Left cardiac atrium (tissue), 4 donors: ENCODE measurements at places on chromosomes 7 and 10. TPM values are rescaled to one million over a fixed set of nuclear protein-coding genes. Genes with fewer than 3 reads are reported as not detected.

- peak; percentile 74 for DNase-seq
Observed at GRCh38 chr10:87093632-87094372, 841 bp downstream of the GLUD1 start.

Gene MRPS33
- total RNA-seq, result 78.4 TPM

DNA sequence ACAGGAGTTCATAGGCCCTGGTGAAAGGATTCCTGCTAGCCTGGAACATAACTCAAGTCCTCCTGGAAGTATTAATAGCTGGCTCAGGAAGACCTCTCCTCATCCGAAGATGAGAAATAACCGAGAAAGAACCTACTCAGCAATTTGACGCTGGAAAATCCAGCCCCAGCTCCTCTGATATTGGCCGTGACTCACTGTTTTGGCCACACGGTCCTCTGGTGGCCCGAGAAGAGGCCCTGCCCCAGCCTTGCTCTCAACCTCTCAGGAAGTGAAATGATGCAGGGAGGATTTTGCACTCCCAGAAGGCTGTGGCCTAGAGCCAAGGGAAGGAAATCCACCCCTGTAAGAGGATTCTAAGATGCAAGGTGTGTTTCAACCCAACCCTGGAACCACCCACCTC is 121.6 kb downstream of the MTPAP start:
- DNase-seq, result peak; percentile 60

Gene GPR15LG
- total RNA-seq, result not detected

GRCh38 chr10:131402771-131403650 is 91.5 kb upstream of the TCERG1L start:
- DNase-seq, result no peak

- DNase-seq, result peak; percentile 72
Observed at GRCh38 chr7:37916673-37917660, at the start of gene SFRP4. TSS of gene SFRP4 (minus strand) at chr7:37916817. CDS start at chr7:37916537, 280 bp downstream.

- DNase-seq, result no peak
Observed at GRCh38 chr10:12041766-12042408, 722 bp downstream of the UPF2 start.

DNA sequence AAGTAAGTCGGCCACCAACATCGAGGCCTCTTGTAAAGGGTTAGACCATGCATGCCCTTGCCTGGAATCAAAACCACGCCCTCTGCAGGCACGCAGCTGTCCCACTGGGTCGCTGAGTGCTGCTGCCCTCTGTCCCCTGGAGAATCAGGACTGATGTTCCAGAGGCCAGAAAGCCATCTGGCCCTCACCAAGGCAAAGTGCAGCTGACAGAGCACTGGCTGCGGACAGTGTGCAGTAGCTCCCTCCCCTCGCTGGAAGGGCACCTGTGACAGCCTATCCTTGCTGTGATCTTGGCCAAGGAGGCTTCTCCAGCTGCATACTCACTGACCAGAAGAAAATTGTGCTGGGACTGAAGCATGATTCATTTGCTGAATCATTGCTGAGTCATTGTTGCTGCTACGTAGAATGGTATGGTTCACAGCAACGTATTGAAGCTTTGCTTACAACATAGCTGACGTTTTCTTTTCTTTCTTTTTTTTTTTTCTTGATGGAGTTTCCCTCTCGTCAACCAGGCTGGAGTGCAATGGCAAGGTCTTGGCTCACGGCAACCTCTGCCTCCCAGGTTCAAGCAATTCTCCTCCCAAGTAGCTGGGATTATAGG is 30.4 kb downstream of the DDC start:
- DNase-seq, result no peak

- no peak for DNase-seq
Observed at GRCh38 chr10:34074051-34074450, 739.6 kb upstream of the NRP1 start.

Gene TUBAL3
- 0.21 TPM for total RNA-seq

DNA sequence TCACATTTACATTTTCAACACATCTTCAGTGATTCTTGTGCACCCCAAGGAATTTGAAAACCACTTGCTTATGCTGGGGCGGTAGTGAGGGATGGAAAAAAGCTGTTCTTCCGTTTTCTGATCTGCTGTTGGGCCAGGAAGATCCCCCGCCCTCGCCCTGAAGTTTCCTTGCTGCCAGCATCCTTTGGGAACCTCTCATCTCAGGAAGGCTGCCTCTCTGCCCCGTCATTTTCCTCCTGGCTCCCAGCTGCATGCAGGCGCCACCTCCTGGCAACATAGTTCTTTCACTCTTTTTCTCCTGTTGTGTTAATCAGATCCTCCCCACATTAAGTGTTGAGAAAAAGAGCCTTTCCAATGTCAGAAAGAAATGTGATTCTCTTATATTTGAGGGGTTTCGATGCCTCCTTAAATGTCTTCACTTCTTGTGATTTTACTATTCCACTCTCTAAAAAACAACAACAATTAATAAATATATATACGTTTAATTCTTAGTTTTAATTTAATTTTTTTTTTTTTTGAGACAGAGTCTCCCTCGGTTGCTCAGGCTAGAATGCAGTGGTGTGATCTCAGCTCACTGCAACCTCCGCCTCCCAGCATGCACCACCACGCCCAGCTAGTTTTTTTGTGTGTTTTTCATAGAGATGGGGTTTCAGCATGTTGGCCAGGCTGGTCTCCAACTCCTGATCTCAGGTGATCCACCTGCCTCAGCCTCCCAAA is 122.9 kb downstream of the RALA start:
- DNase-seq, result peak; percentile 83

Gene SLC39A12
- total RNA-seq, result not detected

Gene HOGA1
- 13.2 TPM for total RNA-seq

Gene NEBL
- 506 TPM for total RNA-seq

- no peak for DNase-seq
Observed at GRCh38 chr7:133955208-133955607, 171.9 kb upstream of the LRGUK start.

Gene ATOH7
- total RNA-seq, result not detected

Gene ZNF775
- total RNA-seq, result 4.2 TPM

Gene GBX1
- total RNA-seq, result not detected

DNA sequence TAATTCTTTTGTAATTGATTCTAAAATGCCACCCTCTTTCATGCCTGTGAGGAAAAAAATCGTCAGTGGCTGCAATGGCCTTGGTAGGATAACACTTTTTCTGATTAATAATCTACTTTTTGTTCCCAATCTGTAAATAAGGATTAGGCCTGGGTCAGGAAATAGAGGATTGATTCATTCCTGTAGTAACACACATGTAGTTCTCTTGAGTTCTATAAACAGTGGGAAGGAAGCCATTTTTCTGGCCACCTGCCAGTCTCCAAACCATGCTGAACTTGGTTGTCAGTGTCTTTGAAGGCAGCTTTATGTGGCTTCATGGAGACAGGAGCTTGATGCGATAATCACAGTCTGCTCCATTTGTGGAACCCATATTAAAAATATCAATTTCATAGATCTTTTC is 169.3 kb upstream of the NFE2L3 start:
- DNase-seq, result no peak

- DNase-seq, result no peak
Observed at GRCh38 chr7:40526951-40527715, 392.3 kb downstream of the SUGCT start.

DNA sequence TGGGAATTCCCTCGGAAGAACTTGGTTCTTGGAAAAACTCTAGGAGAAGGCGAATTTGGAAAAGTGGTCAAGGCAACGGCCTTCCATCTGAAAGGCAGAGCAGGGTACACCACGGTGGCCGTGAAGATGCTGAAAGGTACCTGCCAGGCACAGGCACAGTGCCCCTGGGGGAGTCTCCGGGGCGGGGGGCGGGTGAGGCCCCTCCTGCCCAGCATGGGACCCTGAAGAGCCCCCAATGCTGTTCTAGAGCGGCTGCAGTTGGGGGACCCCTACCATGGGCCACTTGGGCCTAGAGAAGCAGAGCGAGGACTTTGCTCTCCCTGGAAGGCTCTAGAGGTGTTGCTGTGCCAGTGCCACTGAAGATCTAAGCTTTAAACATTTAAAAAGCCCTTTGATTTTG is 21.6 kb upstream of the CSGALNACT2 start:
- DNase-seq, result no peak

Gene COL28A1
- 3.6 TPM for total RNA-seq

- DNase-seq, result no peak
Observed at GRCh38 chr10:117339578-117339977, 35.7 kb downstream of the PDZD8 start.

- no peak for DNase-seq
Observed at GRCh38 chr7:44935583-44935982, 43.2 kb downstream of the MYO1G start.

- DNase-seq, result no peak
Observed at GRCh38 chr7:116752305-116753074, 80.5 kb downstream of the MET start.

GRCh38 chr10:69494626-69495558 is 43.6 kb downstream of the TSPAN15 start:
- DNase-seq, result no peak

- no peak for DNase-seq
Observed at GRCh38 chr7:21256310-21256877, 171.5 kb upstream of the SP4 start.

Gene BAMBI
- 54.8 TPM for total RNA-seq

DNA sequence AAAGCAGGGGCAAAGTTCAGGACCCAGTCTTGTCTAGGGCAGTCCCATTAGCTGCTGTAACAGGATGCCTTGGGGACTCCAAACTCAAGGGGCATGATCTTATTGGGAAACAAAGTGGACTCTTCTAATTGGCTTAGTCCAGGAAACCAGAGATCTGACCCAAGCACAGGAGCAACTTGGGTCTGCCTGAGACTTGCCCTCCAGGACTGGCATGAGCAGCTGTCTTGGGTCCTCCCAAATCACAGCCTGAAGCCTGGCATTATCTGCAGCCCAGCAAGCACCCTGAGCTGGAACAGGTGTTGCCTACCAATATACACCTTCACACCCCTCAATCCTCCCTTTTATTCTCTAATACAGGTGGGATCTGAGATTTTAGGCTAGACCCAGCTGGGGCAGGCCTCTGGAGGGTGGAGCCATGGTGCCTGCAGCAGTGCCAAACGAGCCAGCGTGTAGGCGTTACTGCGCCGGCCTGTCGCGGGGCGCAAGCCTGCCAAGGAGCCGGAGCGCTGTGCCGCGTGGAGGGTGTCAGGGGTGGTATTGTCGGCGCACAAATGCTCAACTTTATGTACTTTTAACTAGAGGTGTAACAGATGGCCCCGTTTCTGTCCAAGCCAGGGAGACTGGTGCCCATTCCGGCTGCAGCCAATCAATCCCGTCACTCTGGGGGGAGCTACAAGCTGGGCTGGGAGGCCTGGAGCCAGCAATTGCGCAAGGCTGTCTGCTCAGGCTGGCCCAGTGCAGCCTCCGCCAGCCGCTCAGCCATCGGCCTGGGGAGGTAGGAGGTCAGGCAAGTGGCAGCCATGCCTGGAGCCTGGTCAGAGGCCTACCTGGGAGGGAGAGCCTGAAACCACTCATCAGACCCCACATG is 12.8 kb upstream of the LBX1 start:
- peak; percentile 61 for DNase-seq

DNA sequence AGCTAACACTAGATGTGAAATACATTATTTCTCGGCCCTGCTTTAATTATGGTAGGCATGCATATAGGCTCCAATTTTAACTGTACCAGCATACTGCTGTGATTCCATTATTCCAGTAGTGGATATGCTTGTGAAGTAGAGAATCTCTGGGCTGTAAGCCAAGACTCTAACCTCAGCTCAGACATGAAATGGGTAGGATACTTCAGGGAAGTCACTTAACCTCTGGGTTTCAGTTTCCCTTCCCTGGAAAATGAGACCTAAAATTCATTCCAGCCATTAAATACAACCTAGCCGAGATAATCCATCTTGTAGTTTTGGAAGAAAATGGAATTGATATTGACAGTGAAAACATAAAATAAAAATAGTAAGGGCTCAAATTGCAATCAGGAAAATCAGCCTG is 59.6 kb upstream of the TRIL start:
- DNase-seq, result no peak

GRCh38 chr7:42972699-42973500 is 40.7 kb downstream of the MRPL32 start:
- peak; percentile 62 for DNase-seq

Gene VIPR2
- total RNA-seq, result 6.3 TPM

GRCh38 chr7:22945584-22945983 is 68.3 kb downstream of the HYCC1 start:
- DNase-seq, result no peak

GRCh38 chr7:157522189-157522588 is 185.4 kb downstream of the DNAJB6 start:
- no peak for DNase-seq

GRCh38 chr10:49740346-49741107 is 21.6 kb downstream of the OGDHL start:
- no peak for DNase-seq

- DNase-seq, result no peak
Observed at GRCh38 chr7:37571806-37572205, 111.8 kb upstream of the GPR141 start.

Gene UCN3
- not detected for total RNA-seq

DNA sequence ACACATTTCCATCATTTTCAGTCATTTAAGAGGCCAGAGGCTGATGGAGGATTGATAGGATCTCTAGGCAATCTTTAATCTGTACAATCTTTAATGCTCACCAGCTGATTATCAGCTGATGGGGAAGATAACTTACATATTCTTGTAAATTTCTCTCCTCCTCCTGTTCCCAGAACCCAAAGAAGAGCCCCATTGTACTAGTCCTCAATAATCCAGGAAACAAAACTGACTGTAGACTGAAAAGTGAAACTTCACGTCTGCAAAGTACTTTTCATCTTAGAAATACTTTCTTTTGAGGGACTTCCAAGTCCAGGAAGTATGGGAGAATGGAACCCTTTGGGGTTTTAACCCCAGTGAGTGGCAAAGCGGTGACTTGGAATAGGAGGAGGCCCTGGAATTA is 283.3 kb downstream of the FRMD4A start:
- DNase-seq, result no peak

- DNase-seq, result no peak
Observed at GRCh38 chr7:144632724-144633123, 203.1 kb downstream of the TPK1 start.

DNA sequence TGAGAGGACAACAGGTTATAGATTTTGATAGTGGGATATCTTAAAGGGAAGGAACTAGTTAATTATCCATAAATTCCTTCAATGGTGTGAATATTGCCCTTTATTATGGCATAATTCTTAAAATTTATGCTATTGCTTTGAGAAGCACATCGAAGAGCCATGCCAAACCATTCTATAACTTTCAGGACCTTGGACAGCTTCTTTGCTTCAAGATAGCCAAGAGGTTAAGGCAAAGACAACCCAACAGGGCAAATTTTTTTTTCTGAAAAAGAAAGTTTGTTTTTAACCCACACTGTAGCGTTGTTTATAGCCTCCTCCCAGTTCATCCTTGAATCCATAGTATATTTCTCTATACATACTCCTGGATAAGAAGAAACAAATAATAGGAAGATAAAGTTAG is 103.2 kb downstream of the NRG3 start:
- no peak for DNase-seq

Gene MICALL2
- total RNA-seq, result 9.9 TPM
